ENCODE measurements at places on chromosomes 7 and 10.
A peak's percentile ranks its signal among the peaks of the same experiment; 100 is the strongest.

GRCh38 chr10:59384761-59385160 is 22.4 kb upstream of the FAM13C start:
- no peak for DNase-seq

GRCh38 chr7:83701736-83702135 is 52.8 kb upstream of the SEMA3E start:
- no peak for DNase-seq

DNA sequence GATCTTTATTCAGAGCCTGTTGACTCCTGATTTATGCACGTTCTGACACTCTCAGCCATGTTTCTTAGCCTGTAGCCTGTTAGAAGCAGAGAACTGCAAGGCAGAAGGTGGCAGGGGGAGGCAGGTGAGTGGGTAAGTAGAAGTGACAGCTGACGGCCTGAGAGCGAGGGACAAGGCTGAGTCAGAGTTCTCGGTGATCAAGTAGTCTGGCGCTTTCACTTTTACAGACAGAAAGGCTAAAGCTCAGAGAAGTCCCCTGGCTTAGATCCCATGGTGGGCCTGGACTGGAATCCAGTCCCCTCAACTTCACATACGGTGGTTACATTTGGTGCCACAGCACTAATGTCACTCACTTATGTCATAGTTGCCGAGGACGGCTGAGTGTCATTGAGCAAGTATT is 139.0 kb downstream of the TACC2 start:
- DNase-seq, result no peak

DNA sequence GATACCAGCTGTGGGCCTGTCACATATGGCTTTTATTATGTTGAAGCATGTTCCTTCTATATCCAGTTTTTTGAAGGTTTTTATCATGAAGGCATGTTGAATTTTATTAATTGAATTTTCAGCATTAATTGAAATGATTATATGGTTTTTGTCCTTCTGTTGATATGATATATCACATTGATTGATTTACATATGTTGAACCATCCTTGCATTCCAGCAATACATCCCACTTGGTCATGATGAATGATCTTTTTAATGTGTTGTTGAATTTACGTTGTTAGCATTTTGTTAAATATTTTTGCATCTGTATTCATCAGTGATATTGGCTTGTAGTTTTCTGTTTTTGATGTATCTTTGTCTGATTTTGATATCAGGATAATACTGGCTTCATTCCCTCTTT is 21.2 kb downstream of the PRSS37 start:
- no peak for DNase-seq

- peak; percentile 62 for DNase-seq
These were observed 40.1 kb upstream of the AKR1C2 start for GRCh38 chr10:5043716-5044115.

DNA sequence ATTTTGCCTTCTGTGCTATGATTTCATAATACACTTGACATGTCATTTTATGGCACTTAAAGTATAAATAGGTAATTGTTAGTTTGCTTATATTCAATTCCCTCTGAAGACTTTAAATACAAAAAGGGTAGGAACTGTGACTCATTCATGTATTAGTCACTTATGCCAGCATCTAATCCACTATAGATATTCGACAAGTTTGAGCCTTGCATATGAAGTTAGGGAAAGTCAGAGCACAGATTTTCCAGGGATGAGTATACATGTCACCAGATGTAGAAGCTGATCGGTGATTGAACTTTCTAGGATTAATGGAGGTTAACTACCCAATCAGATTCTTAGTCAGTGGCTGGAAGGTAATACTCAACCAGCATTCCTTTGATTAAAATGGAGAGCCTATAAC is 1321.5 kb downstream of the XPNPEP1 start:
- no peak for DNase-seq

- no peak for DNase-seq
These were observed 90.7 kb downstream of the PARP12 start for GRCh38 chr7:139972029-139972428.

DNA sequence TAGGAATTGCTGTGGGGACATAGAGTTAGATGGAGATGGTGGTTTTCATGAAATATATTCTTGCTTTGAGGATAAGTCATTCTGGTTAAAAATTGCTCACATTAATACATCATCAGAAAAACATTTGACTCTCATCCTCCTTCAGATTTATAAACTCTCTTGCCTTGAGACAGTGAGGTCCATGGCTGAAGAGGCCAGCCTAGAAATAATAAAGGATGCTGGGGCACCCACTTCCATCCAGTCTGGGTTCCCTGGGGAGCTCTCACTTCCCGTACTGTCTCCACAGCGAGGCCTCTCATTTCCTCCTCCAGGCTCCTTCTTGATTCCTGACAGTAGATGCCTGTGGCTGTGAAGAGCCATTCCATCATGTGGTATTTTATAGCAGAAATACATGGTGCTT is 73.3 kb upstream of the PRKG1 start:
- no peak for DNase-seq

DNA sequence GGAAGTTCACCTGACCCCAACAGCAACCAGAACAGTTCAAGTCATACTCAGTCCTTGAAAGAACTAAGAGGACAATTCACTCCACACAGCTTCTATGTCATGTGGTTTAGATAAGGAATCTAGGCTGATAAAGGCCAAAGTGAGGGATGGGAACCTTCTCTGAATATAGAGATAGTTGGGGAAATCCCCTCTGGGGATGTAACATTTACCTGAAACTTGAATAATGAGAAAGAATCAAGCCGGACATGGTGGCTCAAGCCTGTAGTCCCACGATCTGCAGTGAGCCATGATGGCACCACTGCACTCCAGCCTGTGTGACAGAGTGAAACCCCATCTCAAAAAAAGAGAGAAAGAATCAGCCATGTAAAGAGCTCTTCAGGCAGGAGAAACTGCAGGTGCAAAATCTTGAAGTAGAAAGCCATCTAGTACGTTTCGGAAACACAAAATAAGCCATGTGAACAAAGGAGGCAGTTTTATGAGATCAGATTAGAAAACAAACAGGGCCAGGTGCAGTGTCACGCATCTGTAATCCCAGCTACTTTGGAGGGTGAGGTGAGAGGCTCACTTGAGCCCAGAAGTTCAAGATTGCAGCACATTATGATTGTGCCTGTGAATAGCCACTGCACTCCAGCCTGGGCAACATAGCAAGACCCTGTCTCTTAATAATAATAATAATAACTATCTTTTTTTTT is 4.5 kb upstream of the DNMBP start:
- DNase-seq, result peak; percentile 52

DNA sequence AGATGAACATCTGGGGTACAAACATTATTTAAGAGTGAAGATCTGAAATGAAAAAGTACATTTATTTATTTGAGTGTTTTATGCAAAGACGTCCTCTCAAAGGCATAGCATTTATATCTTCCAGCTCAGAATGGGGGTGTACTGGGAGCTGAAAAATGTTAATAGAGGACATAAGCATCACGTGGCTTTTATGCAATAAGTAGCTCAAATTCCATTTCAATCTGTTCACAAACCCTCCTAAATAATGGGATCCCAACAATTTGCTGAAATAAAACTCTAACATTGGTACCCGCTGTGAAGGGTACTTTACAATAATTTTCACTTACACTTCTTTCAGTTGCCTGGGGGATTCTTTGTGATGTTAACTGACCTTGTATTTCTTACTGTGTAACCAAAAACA is 172.0 kb downstream of the TAX1BP1 start:
- no peak for DNase-seq

DNA sequence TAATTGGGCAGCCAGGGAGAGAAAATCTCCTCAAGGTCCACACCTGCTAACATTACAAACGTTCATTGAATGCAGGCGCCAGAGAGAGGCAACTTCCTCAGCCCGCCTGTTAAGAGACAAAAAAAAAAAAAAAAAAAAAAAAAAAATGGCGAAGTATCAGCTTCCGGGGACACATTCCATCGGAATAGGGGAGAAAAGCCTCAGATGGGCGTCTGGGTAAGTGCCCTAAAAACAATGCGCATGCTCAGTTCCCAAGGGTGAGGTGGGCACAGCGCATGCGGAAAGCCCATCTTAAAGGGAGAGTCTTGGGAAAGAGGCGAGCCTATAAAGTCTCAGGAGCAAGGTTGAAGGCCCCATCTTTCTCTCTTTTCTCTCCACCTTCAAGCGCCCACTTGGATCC is 1139.7 kb upstream of the CELF2 start:
- no peak for DNase-seq

DNA sequence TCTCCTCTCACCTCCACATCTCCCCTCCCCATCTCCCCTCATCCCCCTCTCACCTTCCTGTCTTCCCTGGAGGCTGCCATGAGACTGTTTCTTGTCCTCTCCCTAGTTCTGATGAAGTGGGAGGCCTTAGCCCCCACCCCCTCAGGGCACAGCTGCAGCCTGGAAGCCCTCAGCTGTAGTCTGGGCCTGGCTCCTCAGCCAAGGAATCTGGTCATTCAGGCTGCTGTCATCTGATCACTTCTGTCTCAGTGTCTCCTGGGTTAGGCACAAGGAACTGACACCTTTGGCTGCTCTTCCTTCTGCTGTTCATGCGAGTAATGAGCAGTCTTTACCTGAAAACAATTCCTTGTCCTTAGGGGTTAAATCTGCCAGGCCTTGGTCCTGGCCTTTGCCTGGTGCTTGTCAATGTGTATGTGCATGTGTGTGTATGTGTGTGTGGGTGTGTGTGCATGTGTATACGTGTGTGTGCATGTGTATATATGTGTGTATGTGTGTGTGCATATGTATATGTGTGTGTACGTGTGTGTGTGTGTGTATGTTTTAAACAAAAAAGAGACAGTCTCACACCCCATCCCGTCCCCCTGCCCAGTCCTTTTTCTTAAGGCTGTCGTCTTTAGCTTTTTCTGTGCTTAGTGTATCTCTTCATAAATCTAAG is 153.5 kb upstream of the TMEM72 start:
- DNase-seq, result no peak

GRCh38 chr7:93747019-93747418 is 143.5 kb downstream of the TFPI2 start:
- no peak for DNase-seq

DNA sequence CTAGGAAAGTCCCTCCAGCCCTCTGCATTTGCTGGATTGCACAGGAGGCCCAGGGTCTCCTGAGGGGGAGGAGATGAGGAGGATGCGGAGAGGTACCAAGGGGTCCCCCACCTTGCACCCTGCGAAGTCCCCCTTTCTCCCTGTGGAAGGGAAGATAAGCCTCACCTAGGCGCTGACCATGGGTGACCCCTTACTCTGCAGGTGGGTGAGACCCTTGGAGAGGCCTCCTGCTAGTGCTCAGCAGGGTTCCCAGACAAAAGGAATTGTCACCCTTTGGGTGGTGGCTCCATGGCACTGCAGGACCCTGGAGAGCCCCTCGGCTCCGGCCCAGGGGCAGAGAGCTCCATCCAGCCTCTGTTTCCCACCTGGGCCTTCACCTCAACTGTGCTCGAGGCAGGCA is 107.0 kb upstream of the RET start:
- DNase-seq, result no peak

DNA sequence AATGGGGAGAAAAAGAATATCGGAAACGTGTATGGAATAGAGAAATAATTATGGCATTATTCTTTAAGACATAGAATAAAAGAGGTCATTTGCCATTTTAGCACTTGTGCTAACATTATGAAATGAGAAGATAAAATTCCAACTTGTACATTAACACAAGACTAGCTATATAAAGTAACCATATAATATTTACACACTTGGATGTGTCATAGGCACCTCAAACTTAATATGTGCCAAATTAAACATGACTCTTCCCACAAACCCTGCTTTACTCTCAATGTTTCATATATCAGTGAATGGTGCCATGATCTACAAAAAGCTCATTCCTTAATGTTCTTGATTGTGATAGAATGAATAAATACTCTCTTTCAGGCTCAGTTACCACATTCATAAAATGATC is 4.1 kb upstream of the MINDY3 start:
- no peak for DNase-seq

- no peak for DNase-seq
These were observed 4.3 kb upstream of the ZNF503 start for GRCh38 chr10:75405598-75406461.

DNA sequence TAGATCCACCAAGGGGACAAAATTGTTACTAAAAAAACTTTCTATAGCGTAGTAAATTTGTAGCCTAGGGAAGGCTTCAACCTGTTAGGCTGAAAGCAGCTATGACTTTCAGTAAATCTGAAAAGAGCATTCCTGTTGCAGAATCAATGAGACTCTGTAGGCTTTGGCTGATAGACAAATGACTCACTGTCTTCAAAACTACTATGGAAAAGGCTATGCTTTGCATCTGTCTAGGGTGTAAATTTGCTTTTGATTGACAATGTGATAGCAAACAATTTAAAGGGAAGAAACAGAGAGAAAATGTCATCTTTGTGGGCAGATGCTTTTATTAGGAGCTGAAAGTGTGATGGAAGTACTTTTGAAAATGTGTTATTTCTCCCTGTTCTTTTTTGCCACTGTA is 60.6 kb downstream of the ARL5B start:
- no peak for DNase-seq

GRCh38 chr10:48599830-48600134 is 5.1 kb downstream of the ARHGAP22 start:
- peak; percentile 18 for DNase-seq

DNA sequence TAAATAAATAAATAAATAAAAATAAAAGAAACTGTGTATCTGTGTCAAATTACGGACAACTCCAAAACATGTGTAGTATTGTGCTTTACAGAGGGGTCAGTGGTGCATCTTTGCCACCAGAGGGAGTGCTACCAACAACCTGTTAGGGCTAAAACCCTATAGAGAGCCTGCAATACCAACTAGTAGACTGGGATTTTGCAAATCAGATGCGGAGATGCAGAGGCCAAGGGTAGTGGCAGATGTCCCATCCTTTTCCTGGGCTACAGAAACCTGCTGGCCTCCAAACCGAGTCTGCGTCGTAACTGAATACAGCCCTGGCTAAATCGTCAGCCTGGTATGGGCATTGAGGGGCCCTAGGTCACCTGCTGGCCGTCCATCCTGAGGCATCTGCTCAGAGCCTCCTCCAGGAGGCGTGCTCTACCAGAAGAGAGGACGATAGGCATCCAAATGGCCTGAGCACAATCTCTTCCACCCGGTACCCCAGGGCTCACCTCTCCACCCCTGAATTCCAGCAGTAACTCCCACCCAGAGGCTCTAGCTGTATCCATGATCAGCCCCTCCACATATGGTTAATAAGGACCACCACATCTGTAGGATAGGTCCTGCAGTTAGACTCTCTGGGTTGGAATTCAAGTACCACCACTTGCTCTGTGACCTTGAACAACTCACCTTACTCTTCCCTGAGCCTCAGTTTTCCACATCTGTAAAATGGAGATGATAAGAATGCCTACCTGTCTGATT is 6.2 kb upstream of the RRP12 start:
- peak; percentile 85 for DNase-seq

DNA sequence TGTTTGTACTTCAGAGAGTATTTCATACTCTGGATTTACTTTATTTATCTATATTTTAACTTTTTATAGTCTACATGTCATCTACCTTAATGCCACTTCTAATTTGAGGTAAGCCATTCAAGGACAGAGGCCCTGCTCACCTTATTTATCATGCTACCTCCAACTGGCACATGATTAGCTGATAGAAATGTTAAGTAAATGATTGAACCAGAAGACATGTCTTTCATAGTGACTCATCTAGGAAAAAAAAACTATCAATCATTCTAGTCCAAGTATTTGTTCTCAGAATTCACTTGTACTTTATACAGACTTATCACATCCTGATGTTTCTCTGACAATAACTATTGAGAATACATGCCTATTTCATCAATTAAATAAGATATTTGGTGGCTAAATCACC is 856.3 kb downstream of the XPNPEP1 start:
- DNase-seq, result no peak
